ENCODE measurements at places on chromosomes 4 and X. TPM values are rescaled to one million over a fixed set of nuclear protein-coding genes. Genes with fewer than 3 reads are reported as not detected.

The BEX2 gene
- total RNA-seq, result 1.5 TPM

The S100P gene
- total RNA-seq, result not detected

The CYLC1 gene
- total RNA-seq, result not detected

The ADGRG2 gene
- 5.8 TPM for total RNA-seq

The FATE1 gene
- not detected for total RNA-seq

All from subcutaneous adipose tissue (tissue), 4 donors.